Activated CD8-positive, alpha-beta memory T cell treated with anti-CD3 and anti-CD28 coated beads for 4 hours (primary cell): ENCODE measurements at places on chromosomes 12 and 14.

DNA sequence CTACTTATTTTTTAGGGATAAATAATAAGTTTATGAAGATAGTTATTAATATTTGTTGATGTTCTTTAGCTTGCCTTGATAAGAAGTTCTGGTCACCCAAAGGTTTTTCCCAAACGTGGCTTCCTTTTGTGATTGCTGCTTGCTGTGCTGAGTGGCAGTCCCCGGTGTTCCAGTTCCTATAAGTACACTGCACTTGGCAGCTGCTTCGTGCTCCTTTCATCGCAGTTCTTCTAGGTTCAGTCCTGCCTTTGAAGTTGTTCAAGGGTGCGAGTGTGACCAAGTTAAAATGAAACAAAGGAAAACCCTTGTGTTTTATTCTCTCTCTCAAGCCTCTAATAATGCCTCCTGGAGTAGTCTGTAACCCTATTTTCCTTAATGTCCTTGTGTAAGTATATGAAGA, 128.5 kb upstream of the ATF1 start:
- DNase-seq: no peak

- no peak for DNase-seq
Measured at GRCh38 chr12:69688471-69689427, 10.4 kb downstream of the BEST3 start.

- DNase-seq: no peak
Measured at GRCh38 chr14:83638748-83639504, 1891.0 kb upstream of the FLRT2 start.

GRCh38 chr14:94654071-94654861, 42.1 kb downstream of the SERPINA3 start:
- DNase-seq: no peak

DNA sequence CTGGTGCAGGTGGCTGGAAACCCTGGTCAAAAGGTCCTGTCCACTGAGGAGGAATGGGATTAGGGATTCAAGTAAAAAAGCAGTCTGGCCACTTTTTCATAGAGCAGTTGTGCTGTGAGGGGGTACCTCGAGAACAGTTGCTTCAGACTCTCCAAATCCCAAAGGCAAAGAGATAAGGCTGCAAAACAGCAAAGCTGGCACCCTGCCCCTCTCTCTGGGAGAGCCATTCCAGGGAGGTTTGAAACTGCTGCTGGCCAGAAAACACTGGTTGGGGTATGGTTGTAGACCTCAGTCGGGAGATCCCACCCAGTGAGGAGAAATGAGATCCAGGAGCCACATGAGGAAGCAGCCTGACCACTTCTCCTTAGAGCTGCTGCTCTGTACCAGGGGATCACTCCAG, 137.3 kb downstream of the CEP83 start:
- DNase-seq: no peak

GRCh38 chr12:131371401-131372170, 339.3 kb upstream of the SFSWAP start:
- no peak for DNase-seq

GRCh38 chr12:8052679-8053078, 13.5 kb downstream of the C3AR1 start:
- no peak for DNase-seq

DNA sequence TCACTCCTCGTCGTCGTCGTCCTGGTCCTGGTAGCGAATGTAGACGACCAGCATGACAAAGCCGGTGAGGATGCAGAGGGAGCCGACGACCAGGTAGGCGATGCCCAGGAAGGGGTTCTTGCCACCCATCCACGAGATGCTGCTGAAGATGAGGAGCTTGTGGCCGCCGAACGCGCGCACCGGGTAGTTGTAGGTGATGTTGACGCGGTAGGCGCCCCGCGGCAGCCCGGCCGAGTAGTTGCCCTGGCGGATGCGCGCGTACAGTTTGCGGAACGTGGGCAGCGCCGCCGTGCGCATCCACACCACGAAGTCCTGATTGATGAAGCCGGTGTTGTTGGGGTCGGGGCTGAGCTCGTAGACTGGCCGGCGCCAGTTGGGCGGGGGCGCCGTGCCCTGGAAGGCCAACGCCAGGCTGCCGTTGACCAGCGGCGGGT, 1.0 kb downstream of the TMEM30B start:
- DNase-seq: no peak

- DNase-seq: no peak
Measured at GRCh38 chr12:71135812-71136176, 22.0 kb downstream of the TSPAN8 start.

DNA sequence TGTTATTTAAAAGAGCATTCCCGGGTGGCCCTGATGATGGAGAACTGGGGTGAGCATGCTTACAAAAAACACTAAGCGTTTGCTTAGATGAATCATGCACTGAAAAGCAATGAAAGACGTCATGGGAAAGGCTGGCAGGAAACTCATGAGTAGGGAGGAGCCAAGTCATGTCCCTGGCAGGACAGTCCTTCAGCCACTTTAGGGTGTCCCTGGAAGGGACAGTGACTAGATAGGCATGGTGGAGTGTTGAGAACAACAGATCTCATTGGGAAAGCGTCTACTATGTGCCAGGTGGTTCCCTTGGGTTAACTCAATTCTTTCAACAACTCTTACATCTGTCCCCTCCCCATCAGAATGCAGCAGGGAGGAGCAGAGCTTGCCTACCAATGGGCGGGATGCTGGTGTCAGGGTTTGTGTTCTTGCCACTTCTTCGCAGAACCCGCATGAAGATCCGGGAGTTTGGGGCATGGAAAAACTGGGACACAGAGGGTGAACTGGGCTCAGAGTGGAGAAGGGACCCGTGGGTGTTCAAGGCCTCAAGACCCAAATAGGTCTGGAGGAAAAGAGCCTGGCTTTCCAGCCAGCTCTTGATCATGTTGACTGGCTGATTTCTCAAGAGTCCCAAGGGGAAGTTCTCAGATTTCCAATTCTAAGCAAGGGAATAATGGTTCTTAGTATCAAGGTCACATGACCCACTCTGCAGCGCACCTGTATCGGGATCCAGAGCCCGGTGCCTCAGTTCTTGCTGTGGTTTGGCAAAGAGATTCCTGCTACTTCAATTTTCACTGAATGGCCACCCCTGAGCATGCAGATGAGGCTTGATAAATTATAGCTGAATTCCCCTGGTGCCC, 653.9 kb upstream of the TBX3 start:
- DNase-seq: no peak

- DNase-seq: no peak
Measured at GRCh38 chr12:96258104-96258961, 64.2 kb downstream of the ELK3 start.

GRCh38 chr12:50953047-50953446, 703 bp downstream of the HIGD1C start:
- no peak for DNase-seq

GRCh38 chr12:123942238-123942653, 30.4 kb downstream of the CCDC92 start:
- no peak for DNase-seq

DNA sequence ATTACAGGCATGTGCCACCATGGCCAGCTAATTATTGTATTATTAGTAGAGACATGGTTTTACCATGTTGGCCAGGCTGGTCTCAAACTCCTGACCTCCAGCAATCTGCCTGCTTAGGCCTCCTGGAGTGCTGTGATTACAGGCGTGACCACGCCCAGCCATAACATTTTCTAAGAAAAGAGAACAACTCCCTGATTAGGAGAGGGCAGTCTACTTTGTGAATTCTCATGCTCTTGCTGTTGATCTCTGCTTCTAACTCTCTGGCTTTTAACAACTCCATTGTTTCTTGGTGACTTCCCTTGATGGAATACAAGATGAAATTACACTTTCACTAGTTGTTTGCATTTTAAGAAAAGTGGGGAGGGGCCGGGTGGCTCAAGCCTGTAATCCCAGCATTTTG, 33.6 kb downstream of the SSH1 start:
- no peak for DNase-seq

DNA sequence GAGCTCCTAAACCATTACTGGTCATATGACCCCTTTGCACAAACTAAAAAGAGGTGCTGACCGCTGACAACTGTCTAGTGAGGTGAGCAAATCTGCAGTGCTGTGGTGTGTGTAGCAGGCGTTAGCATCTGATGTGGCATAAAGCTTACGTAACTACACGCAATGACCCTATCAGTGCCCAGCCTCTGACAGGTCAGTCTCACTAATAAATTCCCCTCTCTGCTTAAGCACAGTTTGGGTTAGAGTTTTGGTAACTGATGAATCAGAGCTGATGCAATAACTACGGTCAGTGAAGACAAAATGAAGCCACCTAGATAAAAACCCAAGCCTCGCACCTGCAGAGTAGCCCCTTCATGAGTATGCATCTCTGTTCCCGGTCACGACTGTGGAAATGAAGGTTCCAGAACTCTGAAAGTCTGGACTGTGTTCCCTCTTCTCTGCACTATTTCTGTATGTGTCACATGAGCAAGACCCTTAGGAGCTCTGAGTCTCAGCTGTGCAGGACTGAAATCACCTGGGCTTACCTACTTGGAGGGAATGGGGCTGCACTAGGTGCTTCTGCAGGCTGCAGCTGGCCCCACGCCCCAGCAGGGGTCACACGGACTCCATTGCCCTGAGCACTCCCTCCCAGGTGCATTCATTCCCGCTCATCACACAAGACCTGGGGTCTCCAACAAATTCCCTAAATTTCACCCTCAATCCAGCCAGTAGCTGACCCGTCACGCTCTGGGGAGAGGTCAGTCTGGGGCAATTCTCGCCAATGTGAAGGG, 54.4 kb downstream of the RIMBP2 start:
- no peak for DNase-seq
